ENCODE measurements at places on chromosomes 5 and 9.

DNA sequence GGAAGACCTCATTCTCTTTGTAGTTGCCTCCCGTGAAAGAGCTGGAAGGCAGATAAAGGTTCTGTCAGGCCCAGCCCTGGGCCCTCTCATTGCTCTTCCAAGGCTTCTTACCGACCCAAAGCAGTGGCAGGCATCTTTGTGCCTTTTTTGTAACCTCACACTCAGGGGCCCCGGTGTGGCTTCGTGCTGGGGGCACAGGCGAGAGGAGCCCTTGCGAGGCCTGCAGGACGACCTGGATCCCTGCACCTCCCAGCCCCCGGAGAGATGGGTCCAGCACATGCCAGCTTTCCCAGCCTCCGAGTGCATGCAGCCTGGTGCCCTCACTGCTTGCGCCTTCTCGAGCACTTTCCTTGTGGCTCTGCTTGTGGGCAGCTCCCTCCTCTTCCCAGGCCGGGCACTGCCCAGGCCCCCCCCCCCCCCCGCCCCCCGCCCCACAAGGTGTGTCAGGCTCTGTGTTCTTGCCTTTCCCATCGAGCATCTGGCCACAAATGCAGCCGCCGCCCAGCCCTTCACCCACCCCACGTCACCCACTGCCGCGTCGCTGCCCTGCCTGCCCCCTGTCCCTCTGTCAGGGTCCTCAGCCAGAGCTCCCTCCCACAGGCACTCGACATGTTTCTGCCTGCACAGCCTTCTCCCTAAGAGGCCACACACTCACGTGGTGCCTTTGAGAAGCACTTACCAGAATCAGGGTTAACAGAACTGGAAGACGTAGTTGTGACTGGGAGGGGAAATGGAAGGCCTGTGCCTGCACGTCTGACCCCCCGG, 63.7 kb upstream of the CACNA1B start:
- no peak for DNase-seq

DNA sequence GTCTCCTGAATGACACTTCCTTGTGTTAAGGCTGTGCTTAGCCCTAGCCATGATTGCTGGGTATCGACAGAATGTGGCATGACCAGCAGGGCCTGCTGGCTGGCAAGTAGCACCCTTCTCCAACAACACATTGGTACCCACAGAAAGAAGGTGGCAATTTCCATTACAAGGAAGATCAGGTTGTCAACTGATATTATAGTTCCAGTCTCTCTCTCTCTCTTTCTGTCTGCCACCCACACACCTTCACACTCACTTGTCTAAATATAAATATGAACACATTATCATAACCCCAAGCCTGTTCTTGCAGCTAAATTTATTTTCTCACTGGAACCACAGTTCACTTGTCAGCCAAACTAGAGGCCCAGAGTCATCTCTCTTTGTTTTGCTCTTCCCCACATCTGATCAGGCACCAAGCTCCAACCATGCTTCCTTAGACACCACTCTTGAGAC, 408.1 kb upstream of the PIK3R1 start:
- no peak for DNase-seq

DNA sequence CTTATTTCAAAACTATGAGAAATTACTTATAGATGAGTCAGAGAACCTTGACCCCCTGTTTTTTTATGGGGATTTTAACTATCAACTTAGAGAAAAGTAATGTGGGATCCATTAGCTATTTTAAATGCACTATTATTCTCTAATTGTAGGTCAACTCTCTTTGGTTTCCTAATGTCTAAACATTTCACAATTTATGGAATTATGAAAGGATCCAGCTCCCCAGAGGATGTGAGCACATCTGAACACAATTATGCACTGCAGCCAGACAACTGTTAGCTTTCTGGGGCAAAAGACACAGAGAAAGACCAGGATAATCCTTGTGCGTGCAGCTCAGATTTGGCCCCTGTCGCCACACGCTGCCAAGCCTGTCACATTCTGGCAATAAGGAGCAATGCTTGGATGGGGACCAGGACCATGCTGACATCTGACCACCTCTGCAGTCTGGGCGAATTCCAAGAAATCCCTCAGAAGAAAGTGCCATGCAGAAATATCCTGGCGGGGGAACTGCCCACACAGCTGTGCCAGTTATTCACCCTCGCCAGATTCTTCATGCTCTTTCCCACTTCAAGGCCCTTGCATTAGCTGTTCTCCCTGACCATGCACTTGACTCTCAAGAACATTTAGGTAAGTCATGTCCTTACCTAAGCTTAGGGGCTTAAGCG, 22.2 kb upstream of the CMBL start:
- DNase-seq: no peak

DNA sequence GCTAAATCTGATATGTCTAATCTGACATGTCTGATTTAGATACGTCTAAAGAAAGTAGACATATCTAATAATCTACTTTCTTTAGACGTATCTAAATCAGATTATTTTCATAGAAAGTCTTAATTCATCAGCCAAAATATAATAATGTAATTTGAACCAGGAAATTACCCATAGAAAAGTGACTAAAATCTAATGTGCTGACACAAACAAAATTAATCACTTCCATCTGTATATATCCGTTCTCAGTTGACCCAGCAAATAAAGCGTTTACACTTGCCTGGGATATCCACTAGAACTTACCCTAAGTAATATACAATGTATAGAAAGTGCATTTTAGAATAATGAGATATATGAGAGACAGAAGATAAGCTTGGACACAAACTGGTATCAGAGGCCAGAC, 56.7 kb downstream of the TTLL11 start:
- DNase-seq: no peak

DNA sequence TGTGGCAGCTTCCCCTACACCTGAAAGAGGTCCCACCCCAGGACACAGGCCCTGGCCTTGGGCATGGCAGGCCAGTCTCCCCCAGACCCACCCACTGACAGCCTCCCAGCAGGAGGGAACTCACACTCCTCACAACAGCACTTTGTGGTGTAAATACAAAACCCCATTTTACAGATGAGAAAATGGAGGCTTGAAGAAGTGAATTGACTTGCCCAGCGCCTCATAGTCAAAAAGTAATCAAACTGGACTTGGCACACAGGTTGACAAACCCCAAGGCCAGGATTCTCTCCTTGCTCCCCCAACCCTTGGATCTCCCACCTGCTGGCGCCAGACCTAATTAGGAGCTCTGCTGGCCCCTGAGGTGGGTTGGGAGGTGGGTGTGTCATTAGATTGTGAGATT, 29.2 kb upstream of the NEK6 start:
- no peak for DNase-seq

DNA sequence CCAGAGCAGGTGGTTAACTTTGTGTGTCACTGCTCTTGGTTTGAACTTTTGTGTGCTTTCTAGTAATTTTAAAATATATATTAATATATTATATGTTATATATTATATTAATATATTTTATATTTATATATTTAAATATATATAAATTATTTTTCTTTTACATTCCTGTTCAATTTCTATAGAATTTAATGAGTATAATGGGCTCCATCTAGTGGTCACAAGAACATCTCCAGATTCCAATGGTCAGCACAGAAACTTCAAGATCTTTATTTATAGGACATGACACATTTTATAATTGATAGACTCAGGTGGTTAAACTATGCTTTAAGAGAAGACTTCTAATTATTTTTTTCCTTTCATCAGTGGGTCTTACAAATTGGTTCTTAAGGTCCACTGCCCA, 39.1 kb downstream of the COL23A1 start:
- DNase-seq: no peak

DNA sequence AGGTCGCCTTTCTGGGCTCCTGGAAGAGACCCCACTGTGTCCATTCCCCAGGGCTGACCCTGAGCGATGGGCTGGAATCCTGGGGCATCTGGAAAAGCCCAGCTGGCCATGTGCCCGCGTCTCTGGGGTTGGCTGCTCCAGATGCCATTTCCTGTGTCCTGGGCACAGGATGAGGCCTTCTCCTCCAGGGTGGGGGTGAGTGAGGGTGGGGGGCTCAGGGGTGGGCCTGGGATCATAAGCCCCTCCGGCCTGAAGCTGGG, 30.7 kb downstream of the PAEP start:
- no peak for DNase-seq

DNA sequence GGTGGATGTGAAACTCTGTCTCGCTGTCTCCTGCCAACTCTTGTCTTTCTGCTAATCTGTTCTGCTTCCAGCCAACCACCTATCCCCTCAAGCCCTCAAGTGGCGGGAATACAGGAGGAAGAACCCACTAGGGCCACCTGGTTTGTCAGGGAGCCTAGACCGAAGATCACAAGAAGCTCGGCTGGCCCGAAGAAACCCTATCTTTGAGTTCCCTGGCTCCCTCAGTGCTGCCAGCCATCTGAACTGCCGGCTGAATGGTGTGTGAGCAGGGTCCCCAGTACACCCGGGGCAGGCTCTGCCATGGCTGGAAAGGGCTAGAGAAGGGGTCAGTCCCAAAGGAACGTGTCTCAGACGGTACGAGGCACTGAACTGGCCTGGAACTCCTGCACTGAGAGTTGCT, 49.2 kb upstream of the TESK1 start:
- no peak for DNase-seq

DNA sequence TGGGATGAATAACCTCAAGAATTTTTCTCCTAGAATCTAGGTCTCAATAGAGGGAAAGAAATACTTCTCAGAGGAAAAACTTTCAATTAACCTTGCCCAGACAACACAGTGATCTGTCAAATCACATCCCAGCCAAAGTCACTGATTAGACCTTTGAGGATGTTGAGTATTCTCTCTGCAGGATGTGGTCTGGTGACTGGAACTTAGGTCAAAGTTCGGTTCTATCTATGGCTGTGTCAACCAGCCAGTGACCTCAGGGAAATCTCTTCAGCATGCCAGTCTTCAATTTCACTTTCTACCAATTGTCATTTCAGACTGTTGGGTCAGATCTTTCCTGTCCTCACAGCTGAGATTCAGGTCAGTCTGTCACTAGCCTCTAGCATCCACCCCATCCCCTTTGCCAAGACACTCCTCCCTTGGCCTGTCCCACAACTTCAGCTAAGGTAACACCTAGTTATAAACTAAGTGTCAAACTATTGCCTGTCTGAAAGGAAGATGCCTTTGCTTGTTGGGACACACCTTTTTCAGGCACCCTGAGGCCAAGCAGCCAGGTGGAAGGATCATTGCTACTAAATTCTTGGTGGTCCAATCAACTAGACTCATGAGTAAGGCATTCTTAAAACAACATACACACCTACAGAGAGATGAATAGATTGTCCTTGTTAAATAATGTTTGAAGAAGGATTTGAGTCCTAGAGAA, 156.3 kb upstream of the FST start:
- DNase-seq: no peak

DNA sequence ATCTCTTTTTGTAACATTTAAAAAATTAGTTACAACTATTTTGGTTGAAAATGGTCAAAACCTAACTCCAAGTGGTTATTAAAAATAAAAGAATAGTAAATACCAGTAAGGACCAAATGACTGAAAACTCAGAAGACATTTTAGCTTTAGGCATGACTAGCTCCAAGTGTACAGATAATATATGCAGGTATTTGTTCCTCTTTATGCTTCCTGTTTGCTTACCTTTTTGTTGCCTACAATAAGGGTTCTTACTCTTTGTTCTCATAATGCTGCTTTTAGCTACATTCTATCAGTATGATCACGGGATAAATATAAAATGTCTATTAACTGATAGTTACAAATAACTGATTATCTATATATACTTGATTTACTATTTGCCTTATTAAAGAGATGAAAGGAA, 259.6 kb downstream of the CDH12 start:
- DNase-seq: no peak

- no peak for DNase-seq
Measured at GRCh38 chr5:111227801-111228200, 3.6 kb downstream of the CAMK4 start.

DNA sequence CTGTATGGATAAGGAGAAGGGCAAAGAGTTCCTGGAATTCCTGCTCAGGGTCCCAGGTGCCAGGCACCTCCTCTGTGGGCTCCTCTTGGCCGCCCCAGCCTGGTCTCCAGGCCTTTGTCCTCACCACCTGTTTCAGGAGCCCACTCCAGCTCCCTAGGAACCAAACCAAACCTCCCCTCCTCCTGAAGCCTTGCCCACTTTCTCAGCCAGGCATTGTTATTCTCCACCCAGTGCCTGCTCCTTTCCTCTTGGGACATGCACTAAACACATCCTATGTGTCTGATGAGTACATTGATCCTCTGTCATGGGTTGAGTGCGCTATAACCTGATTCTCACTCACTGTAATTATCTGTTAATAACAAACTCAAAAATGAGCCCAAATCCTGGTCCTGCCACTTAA, 189.8 kb downstream of the SPOCK1 start:
- no peak for DNase-seq

- no peak for DNase-seq
Measured at GRCh38 chr5:61491861-61492260, 159.8 kb downstream of the ZSWIM6 start.

DNA sequence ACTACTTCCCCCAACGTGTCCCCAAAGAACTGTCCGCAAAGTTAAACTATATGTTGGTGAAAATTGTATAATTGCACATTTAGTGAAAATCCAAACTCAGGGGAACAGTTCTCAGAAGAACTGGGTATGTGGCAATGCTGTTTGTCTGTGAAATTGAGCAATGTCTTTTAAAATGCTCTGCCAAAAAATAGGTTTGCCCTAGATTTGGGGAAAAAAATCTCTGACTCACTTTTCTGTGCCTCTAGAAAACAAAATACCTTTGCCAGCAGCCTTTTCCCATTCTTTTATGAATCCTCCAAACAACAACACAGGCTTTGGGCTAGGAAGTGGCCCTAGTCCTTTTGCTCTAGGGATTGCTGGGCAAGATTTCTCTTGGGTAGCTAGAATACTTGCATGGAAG, 37.4 kb upstream of the ZNF608 start:
- no peak for DNase-seq

DNA sequence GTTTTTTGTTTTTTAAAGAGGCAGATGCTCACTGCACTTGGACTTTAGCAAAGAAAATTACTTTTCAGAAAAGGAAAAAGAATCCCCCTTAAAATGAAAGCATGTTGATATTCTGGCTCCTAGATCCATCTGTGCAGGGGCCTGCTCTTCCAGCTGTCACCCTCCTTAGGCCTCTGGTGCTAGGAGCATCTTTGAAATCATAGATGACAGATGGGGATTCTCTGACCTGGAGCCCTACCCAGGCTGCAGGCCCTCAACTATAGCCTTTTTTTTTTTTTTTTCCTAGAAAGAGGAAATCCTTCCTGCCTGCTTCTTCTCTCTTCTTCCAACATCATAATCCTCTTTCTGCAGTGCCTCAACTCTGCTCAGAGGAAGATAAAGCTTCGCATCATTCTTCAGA, 16.3 kb upstream of the DCP2 start:
- DNase-seq: no peak

DNA sequence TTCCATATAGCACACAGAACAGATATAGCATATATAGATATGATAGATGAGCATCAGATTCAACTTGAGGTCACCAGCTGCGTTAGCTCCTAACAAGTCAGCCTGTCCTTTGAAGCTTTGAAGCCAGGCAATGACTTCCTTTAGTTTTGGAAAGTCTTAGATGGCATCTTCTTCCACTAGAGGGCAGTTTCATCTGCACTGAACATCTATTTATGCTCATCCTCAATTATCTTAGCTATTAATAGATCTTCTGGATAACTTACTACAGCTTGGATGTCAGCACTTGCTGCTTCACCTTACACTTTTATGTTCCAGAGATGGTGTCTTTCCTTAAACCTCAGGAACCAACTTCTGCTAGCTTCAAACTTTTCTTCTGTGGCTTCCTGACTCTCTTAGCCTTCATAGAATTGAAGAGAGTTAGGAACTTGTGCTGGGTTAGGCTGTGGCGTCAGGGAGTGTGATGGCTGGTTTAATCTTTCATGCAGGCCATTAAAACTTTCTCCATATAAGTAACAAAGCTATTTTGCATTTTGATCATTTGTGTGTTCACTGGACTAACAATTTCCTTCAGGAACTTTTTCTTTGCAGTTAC, 1401.4 kb downstream of the EFNA5 start:
- no peak for DNase-seq
